ENCODE measurements at places on chromosomes 11 and 22. TPM values are rescaled to one million over a fixed set of nuclear protein-coding genes. Genes with fewer than 3 reads are reported as not detected.
A peak's percentile ranks its signal among the peaks of the same experiment; 100 is the strongest.

- ATAC-seq: no peak
Observed at GRCh38 chr11:13117344-13117743, 108.2 kb downstream of the RASSF10 start.

GRCh38 chr22:24161909-24162308, 19.4 kb upstream of the SUSD2 start:
- no peak for ATAC-seq

DNA sequence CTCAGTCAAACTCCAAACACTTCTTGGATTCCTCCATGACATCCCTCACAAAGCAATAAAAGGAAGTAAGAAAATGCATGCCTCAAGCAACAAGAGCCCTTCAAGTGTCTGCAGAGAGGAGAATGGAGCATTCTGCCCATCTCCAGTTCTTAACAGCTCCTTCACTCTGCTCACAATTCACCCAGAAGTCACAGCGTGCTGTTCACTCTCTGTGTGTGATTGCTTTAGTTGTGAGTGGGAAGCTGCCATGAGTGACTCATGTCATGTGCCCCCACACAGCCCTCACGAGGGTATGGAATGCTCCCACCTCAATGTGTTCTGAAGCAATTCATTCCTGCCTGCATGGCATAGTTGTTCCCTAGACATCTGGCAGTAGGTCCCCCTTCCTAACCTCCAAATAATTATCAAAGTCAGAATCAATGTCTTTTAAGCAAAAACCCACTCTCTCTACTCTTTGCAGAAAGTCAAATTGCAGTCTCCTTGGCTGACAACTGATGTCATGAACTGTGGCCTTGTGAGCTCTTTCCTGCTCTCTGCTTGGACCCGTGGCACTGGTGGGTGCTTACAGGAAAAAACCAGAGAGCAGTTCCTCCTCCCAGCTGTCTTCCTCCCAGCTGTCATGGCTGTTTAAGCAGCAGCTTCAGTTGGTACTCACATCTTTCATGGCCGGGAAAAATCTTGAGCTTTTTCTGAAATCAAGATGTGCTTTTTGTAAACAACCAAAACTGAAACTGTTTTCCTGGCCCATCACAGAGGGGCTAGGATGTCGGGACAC, 112.1 kb upstream of the SPON1 start:
- ATAC-seq: no peak

DNA sequence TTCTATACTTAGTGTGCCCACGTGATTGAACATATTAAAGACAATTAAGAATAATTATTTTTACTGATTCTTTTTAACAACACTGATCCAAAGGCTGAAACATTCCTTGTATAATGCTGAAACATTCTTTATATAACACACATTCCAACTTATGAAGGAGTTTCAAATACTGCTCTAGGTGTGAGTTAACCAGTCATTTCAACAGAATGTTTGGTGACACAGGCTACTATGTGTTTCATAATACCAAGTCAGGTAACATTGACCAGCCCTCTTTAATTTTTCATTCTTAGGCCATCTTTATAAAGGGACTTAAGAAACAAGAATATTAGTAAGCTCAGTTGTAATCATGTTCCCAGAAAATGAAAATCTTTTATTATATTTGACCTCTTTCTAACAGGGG, 136.6 kb downstream of the ELP4 start:
- ATAC-seq: no peak

DNA sequence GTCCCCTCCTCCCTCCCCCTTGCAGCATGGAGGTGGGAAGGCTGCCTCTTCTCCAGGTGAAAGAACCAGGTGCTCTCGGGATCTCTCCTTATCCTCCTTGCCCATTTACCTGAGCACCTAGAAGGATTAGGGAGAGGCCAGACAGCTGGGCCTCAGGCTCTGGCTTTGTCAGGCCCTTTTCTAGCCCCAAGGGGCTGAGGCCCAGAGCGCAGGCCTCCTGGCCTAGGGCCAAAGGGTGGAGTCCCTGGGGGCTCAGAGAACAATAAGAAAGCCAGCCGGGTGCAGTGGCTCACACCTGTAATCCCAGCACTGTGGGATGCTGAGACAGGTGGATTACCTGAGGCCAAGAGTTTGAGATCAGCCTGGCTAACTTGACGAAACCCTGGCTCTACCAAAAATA, 5.4 kb upstream of the TTLL1 start:
- ATAC-seq: no peak

- ATAC-seq: peak; percentile 37
Observed at GRCh38 chr11:65899356-65900124, 648 bp downstream of the FOSL1 start.

- no peak for ATAC-seq
Observed at GRCh38 chr11:17901481-17901880, 111.4 kb downstream of the SERGEF start.

- no peak for ATAC-seq
Observed at GRCh38 chr22:49738566-49738965, 89.1 kb downstream of the BRD1 start.

DNA sequence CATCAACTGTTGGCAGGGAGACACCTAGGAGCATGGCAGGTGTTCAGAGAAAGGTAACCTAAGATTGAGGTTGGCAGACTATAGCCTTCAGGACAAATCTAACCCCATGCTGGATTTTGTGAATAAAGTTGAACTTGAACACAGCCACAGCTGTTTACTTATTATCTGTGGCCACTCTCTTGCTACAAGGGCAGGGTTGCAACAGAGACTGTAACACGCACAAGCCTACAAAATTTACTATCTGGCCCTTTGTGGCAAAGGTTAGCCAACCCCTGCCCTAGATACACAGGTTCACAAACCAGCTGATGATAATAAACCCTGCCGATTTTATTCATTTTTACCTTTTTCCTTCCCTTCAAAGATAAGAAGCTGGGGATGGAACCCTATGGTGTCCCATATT, 2.5 kb downstream of the THYN1 start:
- no peak for ATAC-seq

DNA sequence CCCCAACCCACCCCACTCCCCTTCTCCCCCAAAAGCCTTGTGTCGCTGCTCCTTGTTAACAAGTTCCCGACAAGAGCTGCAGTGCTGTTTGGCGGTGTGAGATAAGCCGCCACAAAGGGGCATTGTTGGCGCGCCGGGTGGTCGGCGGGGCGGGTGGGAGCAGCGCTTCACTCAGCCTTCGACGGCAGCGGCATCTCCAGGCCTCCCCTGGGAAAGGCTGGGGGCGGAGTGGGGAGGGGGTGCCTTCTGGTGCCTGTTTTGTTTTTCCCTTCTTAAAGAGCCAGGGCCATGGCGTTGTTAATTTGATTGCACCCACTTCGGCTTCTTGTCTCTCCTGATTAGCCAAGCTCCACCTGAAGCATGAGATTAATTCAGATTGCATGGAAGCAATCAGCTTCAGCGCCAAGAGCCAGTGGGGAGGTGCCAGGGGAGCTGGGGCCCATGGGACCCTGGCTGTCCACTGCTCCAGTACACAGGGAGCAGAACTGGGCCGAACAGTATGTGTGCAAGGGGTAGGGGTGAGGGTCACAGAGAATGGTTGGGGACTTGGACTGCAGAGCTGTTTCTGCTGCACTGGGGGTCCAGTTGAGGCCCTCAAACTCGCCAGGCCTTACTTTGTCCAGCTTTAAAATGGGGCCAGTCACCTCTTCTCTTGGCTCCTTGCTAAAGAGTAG, 165.1 kb downstream of the CEP164 start:
- ATAC-seq: no peak

- ATAC-seq: no peak
Observed at GRCh38 chr11:102914238-102915043, 39.7 kb upstream of the MMP12 start.

GRCh38 chr11:3109921-3110706, 52.9 kb upstream of the CARS1 start:
- ATAC-seq: peak; percentile 83

DNA sequence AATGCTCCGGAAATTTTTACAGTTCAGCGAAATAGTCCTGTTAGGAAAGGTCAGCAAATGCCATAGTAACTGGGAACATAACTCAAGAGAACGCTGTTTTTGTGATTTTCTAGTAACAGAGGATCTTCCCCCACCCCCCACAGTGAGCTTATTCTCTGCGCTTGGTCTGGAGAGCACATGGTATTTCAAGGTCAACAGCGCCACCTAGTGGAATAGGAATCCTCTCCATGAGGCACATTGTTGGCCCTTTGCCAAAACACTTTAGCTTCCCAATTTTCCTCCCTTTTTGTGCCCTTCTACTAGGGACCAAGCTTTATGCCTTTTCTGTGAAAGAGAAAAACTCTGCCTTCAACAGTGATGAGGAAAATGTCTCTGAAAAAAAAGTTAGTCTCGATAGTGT, 13.2 kb upstream of the OR4C12 start:
- ATAC-seq: no peak

DNA sequence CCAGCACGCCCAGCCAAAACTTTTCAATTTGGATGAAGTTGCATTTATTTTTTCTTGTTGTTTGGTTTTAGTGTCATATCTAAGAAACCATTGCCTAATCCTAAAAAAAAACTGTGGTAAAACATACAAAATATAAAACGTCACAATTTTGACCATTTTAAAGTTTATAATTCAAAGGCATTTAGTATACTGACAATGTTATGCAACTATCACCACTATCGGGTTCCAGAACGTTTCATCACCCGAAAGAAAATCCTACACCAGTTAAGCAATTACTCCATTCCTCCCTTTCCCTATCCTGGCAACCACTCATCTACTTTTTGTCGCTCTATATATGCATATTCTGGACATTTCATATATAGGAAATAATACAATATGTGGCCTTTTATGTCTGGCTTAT, 30.5 kb upstream of the PHOX2A start:
- ATAC-seq: no peak

CCS gene
- 27.5 TPM for total RNA-seq

GRAP2 gene
- 50.7 TPM for total RNA-seq

GLYAT gene
- total RNA-seq: not detected

NLRP14 gene
- total RNA-seq: 0.08 TPM

ZNHIT2 gene
- 6.3 TPM for total RNA-seq

CECR2 gene
- total RNA-seq: 0.19 TPM

KCNJ5 gene
- total RNA-seq: not detected

All from activated T-helper 17 cell treated with anti-CD3 and anti-CD28 coated beads, Interleukin-2, amount 50 U/mL, for 72 hours (primary cell).